WTC11 (cell line): ENCODE measurements at places on chromosomes 1 and 21. TPM values are rescaled to one million over a fixed set of nuclear protein-coding genes. Genes with fewer than 3 reads are reported as not detected.

DNA sequence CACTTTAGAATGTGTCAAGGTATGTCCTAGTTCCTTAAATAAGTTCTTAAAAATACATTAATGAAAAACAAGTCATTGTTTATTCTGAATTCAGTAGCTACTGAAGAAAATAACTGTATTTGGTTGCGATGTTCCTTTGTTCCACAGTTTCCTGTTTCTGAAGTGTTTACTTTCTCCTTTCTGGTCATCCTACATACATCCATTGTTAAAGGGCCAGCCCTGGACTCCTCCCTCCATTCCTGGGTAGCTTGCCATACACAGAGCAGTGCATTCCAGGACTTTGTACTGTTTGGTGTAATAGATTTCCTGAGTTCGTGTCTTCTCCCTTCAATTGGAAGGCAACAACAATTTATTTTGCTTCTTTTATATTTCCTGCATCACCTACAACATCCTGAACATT, 845.4 kb upstream of the CXADR start:
- no peak for DNase-seq

DNA sequence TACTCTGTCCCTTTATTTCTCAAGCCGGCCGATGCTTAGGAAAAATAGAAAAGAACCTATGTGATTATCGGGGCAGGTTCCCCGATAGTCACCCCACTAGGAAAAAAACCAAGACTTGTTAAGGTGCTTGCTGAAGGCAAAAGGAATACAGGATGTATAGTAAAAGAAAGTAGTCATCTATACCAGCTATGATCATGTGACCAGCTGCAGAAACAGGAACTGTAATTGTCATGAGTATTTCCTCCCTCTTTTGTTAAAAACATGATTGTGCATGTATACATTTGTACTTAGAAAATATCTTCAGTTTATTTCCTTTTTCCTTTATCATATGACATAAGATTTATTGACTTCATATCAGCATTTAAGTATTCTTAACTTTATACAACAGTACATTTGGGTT, 30.5 kb downstream of the PIGK start:
- no peak for DNase-seq

DNA sequence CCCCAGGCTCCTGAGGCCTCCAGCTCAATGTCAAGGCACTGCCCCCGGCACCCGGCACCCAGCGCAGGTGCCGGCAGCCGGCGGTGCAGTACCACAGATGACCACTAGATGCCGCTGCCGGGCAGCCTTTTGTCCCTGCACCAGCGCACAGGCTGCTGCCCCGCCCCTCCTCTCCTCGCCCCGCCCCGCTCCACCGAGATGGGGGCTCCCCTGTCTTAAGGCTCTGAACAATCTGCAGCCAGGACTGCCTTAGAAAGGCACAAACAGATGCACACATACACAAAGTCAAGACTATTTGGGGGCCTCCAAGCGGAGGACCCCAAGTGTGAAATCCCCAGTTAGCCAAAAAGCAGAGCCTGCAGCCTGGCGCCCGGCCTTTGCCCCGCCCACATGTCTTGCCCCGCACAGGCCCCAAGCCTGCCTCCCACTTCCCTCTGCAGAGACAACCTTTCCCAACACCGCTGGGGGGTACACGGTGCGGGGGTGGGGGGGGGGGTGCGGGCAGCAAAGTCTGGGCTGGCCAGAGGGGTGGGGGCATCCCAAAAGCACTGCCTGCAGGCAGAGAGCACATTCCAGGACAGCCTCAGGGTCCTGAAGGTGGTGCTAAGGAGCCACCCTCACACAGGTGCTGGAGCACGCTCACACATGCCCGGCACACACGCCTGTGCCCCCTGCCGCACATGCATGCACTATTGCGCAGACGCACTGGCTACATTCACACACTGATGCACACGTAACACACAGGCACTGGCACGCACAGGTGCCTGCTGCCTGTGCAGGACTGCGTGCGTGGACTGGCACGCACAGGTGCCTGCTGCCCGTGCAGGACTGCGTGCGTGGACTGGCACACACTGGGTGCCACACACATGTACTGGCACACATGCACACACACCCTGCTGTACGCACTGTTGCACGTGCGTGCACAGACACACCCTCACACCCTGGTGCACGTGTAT, 37.1 kb downstream of the ARHGEF16 start:
- DNase-seq, result peak; percentile 87

GRCh38 chr1:10225573-10225972, 15.2 kb downstream of the KIF1B start:
- DNase-seq, result no peak

GRCh38 chr21:45970674-45971615, 10.6 kb upstream of the COL6A1 start:
- peak; percentile 81 for DNase-seq

DNA sequence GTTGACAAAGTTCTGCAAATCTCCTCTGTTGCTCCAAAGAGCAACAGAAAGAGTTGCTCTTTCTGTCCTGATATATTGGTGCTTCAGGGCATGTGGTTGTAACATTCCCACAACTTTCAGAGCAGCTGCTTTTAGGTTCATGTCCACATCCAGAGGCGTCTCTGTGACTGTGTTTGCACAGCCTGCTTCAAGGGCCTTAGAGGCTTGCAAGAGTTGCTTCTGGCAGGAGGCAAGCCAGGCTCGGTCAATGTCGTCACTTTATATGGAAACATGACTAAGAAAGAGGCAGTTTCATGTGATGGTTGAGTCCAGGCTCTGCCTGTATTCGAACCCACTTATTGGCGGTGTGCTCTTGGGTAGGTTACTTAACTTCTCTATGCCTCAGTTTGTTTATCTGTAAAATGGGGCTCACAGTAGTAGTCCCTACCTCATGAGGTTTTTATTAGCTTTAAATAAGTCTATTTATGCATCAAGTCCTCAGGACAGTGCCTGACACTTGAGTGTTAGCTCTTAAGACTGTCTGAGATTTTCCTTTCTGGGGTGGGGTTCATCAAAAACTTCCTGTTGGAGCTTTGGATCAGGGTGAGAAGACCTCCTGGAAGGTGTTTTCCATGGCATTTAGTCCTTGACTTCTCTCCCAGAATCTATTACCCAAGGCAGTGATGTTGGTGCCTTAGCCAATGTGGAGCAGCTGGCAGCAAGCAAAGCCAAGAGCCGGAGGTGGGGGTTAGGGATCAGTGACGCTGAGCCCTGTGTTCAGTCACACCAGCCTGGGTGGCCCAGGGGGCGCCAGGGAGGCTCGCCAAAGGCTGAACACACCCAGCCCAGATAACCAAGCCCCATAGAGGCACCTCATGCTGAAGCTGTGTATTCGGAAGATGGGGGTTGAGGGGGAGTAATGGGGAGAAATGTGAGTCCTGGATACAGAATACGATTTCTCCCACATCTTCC, 18.9 kb downstream of the LHX4 start:
- DNase-seq, result peak; percentile 76

- no peak for DNase-seq
These were observed 11.7 kb downstream of the GADD45A start for GRCh38 chr1:67696708-67697107.

DNA sequence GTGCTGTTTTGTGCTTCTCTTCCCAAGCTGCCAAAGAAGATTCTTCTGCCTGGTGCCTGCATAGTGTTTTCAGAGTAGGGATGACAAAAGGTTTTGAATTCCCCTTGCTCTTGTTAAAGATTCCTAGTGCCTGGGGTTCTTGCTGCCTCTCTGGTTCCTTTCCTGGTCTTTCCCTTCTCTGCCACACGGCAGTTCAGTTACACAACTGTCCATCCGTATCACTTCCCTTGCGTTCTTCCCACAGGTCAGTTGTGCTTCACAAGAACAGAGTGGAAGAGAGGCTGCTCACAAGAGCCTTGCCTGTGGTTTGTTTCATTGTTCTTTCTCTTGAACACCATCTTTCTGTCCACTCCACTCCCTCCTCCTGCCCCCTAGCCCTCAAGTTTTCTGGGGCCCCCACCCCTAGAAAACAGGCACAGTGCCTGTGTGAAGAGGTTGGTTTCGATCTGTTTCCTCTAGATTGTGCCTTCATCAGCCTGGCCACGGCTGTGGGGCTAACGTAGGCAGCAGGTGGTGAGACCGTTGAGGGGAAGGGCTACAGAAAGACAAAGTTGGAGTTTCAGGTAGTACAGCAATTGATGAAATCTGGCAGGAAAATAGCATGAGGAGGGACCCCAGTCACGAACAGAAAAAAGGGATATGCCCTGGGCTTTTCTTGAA, 5.8 kb downstream of the VASH2 start:
- DNase-seq, result no peak

GRCh38 chr1:51760872-51761271, 117.7 kb downstream of the NRDC start:
- DNase-seq, result no peak

Gene LIN28A
- 1,150 to 1,251 TPM (median 1,185 TPM) in 3 replicates for total RNA-seq

Gene SPRR1A
- not detected in 3 replicates for total RNA-seq

Gene KRTAP10-6
- 0.17 TPM in 1 of 3 replicates, not detected in the others for total RNA-seq

Gene PGBD5
- total RNA-seq, result 16.7 to 23.8 TPM (median 18.9 TPM) in 3 replicates
